ENCODE measurements at places on chromosomes 11 and 22. TPM values are rescaled to one million over a fixed set of nuclear protein-coding genes. Genes with fewer than 3 reads are reported as not detected.

The TECTA gene
- total RNA-seq: 0.80 TPM

The FGF19 gene
- total RNA-seq: not detected

The CCDC15 gene
- total RNA-seq: 0.71 TPM

The LRRC4C gene
- 1.2 TPM for total RNA-seq

The UBQLNL gene
- not detected for total RNA-seq

The AP5B1 gene
- 28.0 TPM for total RNA-seq

The ANAPC15 gene
- 47.7 TPM for total RNA-seq

The CCDC88B gene
- total RNA-seq: 8.6 TPM

The ASCL3 gene
- total RNA-seq: not detected

The OPCML gene
- total RNA-seq: 0.17 TPM

The RAC2 gene
- total RNA-seq: 4.1 TPM

The MYEOV gene
- total RNA-seq: not detected

The SYT9 gene
- total RNA-seq: 0.33 TPM

The APOA5 gene
- not detected for total RNA-seq

The SCGB2A2 gene
- not detected for total RNA-seq

The APOL5 gene
- total RNA-seq: 0.29 TPM

The OR56B1 gene
- total RNA-seq: not detected

The MAP6 gene
- total RNA-seq: 25.3 TPM

The ZNF143 gene
- total RNA-seq: 30.0 TPM

The CHRM1 gene
- total RNA-seq: 0.33 TPM

The MYRF gene
- total RNA-seq: 0.33 TPM

The MRPL16 gene
- total RNA-seq: 58.6 TPM

The TREH gene
- total RNA-seq: not detected

The OR8B4 gene
- not detected for total RNA-seq

The NCAPH2 gene
- total RNA-seq: 44.6 TPM

The NELL1 gene
- 0.65 TPM for total RNA-seq

The PTGDR2 gene
- total RNA-seq: 2.1 TPM

The SLC35C1 gene
- 11.1 TPM for total RNA-seq

The PHOX2A gene
- total RNA-seq: 1.3 TPM

The DKK3 gene
- 97.2 TPM for total RNA-seq

The IL18 gene
- total RNA-seq: 7.9 TPM

The MAPK1 gene
- total RNA-seq: 44.9 TPM

The SERHL2 gene
- total RNA-seq: 5.1 TPM

The TRIM48 gene
- not detected for total RNA-seq

The C11orf16 gene
- total RNA-seq: not detected

The ARHGAP8 gene
- 0.33 TPM for total RNA-seq

The APOBEC3C gene
- total RNA-seq: 11.3 TPM

The CTSW gene
- 0.83 TPM for total RNA-seq

The GLB1L3 gene
- 0.32 TPM for total RNA-seq

The OAF gene
- total RNA-seq: 30.7 TPM

The APOA4 gene
- total RNA-seq: not detected

The MMP13 gene
- total RNA-seq: not detected

The RAB36 gene
- 9.7 TPM for total RNA-seq

The OR8D1 gene
- total RNA-seq: not detected

The P4HA3 gene
- total RNA-seq: 0.99 TPM

Data from esophagus muscularis mucosa (tissue), 4 donors.